ENCODE measurements at places on chromosomes 6 and 20. TPM values are rescaled to one million over a fixed set of nuclear protein-coding genes. Genes with fewer than 3 reads are reported as not detected.

TFAP2C gene
- total RNA-seq, result 2.3 TPM

C6orf163 gene
- 2.7 TPM for total RNA-seq

TNNC2 gene
- 1.5 TPM for total RNA-seq

SASH1 gene
- total RNA-seq, result 82.8 TPM

DNA sequence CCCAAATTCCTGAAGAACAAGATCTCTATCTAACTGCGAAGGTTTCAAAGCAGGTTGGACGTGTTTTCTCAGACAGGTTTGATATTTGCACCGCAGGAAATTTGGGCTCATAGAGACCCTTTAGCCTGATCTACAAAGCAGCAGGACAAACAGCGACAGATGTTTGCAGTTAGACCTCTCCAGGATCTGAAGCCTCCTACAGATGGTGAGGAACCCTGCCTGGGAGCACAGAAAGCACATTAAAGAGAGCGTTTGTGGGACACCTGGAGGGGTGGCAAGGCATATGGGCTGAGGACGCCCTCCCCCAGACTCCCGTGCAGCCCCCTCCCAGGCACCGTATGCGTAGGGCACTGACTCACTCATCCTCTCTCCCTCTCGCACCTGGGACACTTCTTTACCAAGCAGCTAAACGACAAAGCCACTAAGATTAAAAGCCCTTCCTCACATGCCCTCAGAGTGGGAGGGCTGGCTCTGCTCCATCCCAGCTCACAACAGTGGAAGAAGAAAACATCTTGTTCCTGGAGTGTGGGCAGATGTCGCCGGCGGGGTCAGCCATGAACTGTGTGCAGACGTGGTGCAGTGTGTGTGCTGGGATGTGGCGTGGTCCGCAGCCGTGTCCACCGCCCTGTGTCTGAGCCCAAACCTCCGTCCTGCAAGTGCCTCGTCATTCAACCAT lies 249.7 kb upstream of the AFDN start:
- DNase-seq, result peak; percentile 50

- DNase-seq, result no peak
These were observed 151.3 kb upstream of the BEND6 start for GRCh38 chr6:56803594-56803993.

GRCh38 chr6:138410972-138411880 lies 7.2 kb downstream of the HEBP2 start:
- DNase-seq, result no peak

GRCh38 chr6:34157236-34157830 lies 11.4 kb upstream of the GRM4 start:
- DNase-seq, result no peak

- DNase-seq, result no peak
These were observed 2.8 kb upstream of the E2F1 start for GRCh38 chr20:33688938-33689424.

DNA sequence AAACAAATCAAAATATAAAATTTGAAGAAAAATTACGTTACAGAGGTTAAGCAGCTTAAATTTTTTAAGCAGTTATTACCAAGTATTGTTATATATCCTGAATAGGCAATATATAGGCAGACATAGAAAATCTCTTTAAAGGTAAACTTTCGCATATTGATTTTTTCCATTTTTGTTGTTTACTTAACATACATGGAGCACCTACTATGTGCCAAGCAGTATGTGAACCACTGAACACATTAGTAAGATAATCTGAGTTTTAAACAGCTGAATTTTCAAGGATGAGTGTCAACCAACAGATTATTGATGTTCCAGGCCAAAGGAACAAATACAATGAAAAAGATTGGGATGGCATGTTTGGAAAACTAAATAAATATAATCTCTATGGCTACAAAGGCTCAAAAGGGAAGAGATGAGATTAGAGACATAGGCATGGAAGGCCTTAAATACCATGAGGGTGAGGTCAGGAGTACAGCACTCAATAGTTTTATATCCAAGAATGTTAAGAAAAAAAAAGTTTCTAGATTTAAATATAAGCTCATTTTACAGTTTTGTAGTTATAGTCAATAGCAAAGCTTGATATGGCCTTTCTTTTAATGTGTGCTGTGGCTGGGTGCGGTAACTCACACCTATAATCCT lies 277.5 kb downstream of the PTPRK start:
- DNase-seq, result no peak

DNA sequence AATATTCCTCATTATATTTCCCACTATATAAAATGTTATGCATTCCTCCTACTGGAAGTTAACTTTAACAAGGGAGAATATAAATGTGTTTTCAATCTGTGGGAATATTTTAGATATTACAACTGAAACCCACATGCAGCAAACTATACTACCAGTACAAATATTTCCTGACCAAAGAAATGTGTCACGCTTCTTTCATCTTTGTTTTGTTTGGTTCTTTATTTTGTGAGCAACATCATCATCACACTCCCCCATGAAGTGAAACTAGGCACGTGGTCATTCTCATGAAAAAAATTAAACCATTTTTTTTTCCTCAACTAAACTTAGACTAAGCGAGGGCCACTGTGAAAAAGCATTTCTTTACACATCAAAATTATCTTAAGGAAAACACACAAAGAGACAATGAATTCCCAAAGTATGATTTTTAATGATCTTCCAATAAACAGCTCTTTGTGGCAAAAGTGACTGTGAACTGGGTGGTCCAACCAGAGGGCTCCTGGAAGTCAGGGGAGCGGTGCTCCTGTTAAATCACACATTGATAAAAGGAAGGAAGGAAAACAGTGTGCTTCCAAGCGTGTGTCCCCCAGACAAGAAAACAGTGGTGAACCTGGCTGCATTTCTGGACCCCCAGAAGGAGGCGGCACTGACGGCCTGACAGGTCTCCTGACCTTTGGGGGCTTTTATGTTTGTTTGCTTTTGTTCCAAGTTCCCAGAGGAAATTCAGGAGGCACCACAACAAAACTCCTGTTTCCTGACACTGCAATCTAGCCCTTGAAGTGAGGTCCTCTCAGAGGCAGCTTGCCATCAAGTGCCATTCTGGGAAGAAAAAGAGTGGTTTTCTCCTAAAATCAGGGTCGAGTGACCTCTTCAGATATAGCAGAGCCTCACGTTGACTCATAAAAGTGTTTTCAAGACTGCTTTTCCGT lies 166.8 kb upstream of the FOXQ1 start:
- peak; percentile 64 for DNase-seq

DNA sequence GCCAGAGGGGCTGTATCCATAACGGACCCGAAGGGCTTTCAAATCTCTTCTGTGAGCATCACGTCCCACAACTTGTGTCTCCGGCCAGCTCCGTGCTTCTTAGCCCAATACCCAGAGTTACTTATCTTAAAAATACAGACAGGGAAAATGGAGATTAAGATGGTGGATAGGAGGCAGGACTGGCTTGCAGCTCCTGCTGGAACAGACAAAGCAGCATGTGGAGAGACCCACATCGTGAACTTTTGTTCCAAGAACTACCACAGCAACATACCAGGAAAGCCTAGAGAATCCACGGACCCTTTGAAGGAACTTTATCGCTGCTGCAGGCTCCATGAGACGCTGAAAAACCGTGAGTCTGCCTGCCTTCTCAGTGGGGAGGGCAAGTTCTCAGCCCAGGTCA lies 113.7 kb downstream of the RNASET2 start:
- DNase-seq, result no peak

DNA sequence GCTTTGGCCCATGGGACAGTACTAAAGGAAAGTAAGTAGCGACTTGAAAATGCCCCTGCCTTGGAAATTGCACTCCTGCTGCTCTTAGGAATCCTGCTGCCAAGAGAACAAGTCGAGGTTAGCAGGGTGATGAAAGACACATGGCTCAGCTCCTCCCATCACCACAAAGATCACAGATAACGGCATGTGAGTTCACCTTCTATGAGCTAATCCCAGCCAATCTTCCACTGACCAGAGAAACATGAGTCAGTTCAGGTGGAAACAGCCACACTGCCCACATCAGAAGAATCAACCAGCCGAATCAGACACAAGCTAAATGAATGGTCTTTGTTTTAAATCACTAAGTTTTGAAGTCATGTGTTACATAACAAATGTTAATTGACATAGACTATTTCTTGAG lies 106.3 kb downstream of the PRKN start:
- no peak for DNase-seq

DNA sequence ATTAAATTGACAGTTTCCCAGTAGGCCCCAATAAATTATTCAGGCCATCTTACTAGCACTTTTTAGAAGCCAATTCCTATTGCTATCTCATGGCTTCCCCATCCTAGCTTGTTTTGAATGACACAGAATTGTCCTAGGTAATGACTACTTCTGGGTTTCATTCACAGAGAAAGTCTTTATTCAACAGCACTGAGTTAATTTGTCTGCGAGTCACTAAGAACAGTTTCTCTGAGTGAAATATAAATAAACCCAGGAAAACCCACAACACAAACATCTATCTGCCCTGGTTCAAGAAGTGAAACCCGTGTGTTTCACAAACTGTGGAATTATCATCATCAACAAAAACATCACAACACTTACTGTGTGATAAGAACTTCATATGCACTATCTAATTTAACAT lies 1366.8 kb downstream of the EPHA7 start:
- no peak for DNase-seq

Measured in esophagus muscularis mucosa (tissue), 4 donors.